ENCODE measurements at places on chromosomes 13 and 19.

GRCh38 chr13:50365408-50366391 lies 350.5 kb downstream of the KCNRG start:
- DNase-seq, result no peak

DNA sequence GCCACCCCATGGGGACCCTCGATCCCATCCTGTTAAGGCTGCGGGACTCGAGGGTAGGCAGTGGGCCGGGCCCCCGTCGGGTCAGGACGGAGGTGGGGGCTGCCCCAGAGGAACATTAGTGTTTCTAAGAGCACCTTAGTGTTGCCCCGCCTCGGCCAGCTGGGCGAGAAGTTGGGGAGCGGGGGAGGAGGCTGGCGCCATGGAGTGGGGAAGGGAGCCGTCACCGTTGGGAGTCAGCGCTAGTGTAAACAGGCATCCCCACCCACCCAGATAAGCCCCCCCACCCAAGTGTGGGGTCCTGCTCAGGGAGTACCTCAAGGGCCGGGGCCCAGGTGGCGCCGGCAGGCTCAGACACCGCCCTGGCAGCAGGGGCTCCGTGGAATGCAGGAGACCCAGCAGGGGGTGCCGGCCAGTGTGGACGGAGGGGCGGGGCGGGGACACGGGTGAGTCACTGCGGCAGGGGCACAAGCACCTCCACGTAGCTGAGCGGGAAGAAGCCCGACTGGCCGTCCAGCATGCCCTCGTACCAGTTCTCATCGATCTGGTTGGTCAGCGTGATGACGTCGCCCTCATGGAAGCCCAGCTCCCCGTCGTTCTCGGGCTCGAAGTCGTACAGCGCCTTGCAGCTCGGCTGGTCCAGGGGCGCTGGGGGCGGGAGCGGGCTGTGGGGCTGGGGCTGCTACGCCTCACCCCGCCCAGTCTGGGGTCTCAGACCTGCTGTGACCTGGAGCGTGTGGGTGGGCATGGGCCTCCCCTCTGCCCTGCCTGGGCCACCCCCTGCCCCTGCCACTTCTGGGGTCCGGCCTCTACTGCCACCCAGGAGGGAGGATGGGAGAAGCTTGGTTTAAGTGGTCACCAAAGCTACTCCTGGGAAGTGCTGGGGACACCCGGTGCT lies 18.0 kb downstream of the MPND start:
- DNase-seq, result no peak

DNA sequence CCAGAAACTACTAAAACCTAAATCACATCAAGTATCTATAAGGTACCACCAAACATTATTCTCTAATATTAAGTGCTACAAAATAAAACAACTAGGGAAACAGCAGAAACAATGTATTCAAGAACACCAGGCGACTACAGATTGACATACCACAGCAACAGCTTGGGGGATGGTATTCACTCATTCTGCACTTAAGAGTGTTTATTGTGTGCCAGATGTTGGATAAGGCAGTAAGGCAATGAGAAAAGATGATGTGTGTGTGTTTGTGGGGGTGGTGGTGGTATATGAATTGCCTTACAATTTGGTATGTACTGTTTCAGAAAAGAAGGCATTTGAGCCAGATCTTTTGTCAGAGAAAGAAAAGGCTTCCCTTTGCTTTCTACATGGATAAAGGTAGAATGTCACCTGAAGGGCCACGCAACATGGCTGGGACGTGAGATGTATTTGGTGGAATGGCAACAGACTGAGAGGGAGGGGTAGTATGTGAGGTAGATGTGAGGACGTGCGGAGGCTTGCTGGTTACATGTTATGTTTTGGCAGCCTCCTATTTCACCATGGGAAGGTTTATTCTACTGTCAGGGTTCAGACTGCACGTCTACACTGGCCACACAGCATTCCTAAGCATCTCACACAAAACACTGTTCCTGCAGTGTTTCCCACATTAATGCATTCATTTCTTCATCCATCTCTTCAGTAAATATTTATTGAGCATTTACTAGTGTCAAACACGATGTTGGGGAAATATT lies 300.7 kb downstream of the KLF12 start:
- DNase-seq, result no peak

GRCh38 chr13:36891752-36892151 lies 28.3 kb downstream of the SMAD9 start:
- no peak for DNase-seq

DNA sequence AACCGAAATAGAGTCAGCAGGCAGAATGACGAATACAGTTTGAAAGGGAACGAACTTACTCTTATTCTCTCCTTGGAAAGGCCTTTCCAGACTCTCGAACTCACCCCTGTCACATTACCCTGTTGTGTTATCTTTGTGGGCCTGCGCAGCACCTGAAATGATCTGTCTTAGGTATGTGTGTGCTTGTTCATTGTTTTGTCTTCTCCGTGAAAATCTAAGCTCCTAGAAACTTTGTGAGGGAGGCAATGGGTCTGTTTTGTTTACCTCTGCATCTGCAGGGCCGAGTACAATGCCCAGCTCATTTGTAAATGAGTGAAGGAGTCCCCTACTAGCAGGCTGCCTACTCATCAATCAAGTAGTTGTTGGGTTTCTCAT lies 19.6 kb downstream of the HMGB1 start:
- DNase-seq, result no peak

DNA sequence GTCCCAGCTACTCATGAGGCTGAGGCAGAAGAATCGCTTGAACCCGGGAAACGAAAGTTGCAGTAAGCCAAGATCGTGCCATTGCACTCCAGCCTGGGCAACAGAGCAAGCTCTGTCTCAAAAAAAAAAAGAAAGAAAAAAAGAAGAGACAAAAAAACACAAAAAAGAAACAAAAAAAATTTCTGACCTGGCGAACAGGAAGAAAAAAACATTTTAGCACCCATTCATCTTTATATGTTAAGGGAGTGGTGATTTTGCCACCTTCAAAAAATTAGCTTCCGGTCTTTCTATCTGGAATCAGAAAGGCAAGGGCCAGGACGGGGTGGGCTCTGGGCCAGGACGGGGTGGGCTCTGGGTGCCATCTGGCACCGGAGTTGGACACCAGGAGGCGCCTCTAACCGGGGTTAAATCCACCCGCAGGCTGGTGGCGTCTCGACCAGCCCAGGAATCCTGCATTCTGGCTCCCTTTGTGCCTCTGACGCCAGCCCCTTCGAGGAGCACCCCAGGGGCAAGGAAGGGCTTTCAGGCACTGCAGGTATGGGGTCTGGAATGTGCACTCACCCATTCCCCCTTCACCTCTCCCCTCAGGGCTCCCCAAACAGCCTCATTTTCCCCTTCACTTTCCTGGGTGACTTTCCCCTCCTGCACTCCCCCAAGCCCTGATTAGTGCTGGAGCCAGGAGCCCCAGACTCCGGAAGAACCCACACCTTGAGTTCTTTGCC lies 10.4 kb upstream of the ZSWIM4 start:
- DNase-seq, result peak; percentile 96

DNA sequence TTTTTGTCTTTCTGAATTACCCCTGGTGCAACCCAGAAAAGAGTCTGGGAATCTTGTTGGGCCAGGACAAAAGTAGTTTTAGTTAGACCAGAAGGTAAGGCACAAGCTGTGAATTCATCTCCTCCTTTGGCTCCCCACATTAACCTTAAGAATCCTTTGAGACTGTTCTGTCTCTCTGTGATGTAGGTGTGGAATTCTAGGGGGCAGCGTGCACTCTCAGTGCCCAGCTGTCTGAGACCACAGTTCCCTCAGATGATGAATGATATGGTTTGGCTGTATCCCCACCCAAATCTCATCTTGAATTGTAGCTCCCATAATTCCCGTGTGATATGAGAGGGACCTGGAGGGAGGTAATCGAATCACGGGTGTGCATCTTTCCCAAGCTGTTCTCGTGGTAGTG lies 43.9 kb downstream of the ZNF506 start:
- DNase-seq, result no peak

DNA sequence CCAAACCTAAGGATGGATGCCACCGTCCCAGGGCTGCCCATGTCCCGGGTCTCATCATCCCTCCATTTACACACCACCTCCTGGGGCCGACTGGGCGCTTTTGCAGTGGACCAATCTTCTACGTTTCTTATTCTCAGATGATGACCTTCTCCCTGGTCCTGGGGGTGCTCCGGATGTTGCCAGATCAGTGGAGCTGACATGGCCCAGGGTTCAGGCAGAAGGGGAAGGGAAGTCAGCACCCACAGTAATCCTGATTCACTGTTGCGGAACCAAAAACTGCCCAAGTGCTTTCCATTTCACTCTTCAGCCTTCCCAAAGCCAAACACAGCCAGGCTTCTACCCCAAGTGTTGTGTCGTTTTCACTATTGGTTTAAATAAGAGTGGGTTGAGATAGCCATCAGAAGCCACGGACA lies 29.8 kb downstream of the RAB20 start:
- DNase-seq, result no peak

- no peak for DNase-seq
These were observed 24.6 kb upstream of the TEX29 start for GRCh38 chr13:111295886-111296285.

- no peak for DNase-seq
These were observed 774 bp downstream of the GGN start for GRCh38 chr19:38386971-38387549.

Data from MG63 (cell line).